ENCODE measurements at places on chromosomes 16 and 17.

DNA sequence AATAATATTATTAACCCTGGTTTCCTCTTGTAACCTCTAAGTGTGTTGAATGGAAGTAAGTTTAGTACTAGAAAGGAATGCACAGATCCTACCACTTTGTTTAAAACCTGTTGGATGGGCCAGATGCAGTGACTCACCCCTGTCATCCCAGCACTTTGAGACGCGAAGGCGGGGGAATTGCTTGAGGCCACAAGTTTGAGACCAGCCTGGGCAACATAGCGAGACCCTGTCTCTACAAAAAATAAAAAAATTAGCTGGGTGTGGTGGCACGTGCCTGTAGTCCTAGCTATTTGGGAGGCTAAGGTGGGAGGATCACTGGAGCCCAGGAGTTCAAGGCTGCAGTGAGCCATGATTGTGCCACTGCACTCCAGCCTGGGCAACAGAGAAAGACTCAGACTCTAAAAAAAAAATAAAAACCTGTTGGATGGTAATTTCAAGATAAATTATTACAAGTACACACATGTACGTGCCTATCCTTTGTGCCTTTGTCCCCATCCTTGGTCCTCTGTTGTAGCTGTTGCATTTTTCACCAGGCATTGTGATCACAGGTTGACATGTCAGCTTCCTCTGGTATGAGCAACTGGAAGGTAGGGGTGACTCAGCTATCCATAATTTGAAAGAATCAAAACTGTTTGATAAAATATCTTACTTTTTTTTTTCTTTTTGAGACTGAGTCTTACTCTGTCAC, 30.7 kb upstream of the METTL9 start:
- DNase-seq: no peak

- no peak for DNase-seq
These were observed 203.4 kb downstream of the CCDC182 start for GRCh38 chr17:57541472-57542394.

DNA sequence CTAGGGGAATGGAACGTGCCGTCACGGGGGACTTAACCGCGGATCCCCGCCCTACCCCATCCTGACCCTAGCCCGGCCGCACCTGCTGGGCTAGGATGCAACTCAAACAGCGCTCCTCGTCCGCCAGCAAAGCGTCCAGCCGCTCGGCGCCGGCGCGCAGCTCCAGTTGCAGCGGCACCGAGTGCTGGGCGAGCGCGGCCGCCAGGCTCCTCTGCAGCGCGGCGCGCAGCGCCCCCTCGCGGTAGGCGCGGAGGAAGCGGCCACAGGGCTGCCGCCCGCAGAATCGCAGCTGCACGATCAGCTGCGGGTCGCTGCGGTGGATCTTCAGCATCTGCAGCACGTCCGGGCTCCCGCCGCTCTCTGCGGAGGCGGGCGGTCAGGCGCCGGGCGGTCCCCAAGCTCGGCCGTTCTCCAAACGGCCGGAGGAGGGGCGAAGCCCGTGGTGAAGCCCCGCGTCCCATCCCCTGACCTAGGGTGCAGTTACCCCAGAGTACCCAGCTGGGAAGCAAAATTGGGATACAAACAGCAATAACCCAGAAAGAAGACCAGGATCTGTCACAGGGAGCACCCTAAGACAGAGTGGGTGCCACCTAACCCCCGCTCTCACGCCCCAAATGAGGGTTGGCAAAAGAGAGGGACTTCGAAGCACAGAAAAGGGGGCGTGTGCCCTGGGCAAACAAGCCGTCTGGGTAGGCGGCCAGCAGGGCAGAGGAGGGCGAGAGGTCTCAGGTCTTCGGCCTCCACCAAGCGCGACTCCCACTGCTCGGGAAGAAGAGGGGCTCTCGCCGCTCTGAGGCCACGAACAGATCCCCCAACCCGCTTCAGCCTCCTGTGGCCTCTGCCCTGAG, 4.2 kb downstream of the TRADD start:
- peak; percentile 81 for DNase-seq

DNA sequence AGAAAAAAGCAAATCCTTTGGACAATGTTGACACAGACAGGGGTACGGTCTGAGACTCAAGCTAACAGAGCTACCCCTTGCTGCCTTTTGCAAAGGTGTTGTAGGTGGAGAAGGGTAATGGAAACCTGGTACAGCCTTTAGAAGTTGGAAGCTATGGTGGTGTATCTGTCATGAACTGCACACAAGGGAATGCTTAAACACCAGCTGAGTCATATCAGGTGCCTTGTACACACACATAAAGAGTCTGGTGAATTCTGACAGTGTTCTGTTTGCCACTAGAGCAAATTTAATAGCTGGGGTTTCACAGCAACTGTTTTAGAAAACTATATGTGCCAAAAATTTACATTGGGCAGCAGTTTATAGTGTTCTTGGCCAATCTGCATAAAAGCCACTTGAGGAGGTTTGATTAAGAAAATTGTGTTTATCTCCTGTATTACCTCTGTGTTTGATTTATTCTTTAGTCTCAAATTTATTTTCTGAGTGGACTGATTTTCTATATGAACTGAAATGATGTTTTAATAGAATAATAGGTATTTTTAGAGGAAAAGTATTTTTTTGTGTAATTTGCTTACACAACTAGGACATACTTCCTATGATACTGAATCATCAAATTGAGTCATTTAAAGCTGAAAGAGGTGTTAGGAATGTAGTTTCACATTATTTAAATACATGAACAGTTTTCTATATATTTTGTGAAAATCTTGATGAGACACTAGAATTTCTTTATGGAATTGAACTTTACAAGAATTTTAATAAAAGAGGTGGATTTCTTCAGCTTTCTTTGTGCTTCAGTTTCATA, 136.9 kb downstream of the MAP2K6 start:
- DNase-seq: no peak

GRCh38 chr17:80082403-80083135, 18.8 kb upstream of the GAA start:
- peak; percentile 80 for DNase-seq

DNA sequence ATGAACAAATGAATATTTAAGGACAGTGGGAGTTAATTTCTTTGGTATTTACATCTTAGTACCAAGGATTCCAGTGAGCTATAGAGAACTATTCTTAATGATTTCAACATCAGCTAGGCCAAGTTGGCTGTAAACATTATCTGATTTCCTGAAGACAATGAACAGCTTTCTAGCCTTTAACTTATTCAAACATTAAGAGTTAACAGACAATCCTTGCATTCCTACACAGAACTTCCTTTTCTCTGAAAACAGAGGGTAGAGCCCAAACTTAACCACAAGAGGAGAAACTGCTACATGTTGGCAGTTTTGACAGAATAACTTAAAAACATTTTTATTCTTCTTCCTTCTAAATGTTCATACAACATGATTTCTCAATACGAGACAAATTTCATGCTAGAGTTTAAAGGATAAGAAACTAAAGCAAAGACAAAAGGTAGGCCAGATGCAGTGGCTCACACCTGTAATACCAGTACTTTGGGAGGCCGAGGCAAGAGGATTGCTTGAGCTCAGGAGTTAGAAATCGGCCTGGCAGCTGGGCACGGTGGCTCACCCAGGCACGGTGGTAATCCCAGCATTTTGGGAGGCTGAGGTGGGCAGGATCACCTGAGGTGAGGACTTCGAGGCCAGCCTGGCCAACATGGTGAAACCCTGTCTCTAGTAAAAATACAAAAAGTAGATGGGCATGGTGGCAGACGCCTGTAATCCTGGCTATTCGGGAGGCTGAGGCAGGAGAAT, 4.4 kb downstream of the CRLF3 start:
- no peak for DNase-seq

DNA sequence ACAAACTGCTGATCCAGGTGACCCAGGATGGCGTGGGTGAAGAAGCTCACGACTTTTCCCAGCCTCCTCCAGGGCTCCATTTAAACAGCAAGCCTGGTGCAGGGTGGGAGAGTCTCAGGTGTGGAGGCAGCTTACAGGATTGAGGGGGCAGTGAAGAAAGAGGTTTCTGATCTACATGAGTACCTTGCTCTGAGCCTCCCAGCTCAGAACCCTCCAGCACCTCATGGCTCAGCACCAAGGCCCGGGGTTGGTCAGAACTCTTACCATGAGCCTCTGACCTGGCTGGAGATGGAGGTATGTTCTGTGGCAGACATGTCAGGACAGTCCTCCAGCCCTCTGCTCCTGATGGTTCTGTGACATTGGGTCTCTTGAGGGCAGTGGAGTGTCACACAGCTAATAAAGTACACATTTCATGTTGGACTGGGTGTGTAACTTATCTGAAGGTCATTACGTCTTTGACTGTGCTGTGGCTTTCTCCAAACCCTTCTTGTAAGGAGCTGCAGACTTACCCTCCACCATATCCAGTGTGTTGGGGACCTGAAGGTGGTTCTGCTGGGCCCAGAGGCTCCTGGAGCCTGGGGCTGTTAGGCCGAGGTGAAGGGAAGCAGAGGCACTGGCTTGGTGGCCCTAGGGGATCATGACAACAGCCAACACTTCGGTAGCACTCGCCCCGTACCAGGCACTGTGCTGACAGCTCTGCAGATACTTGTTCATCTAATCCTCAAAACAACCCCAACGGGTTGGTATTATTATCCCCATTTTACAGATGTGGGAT, 3.8 kb upstream of the DCAF7 start:
- no peak for DNase-seq

GRCh38 chr17:66429680-66430079, 127.3 kb downstream of the PRKCA start:
- no peak for DNase-seq

DNA sequence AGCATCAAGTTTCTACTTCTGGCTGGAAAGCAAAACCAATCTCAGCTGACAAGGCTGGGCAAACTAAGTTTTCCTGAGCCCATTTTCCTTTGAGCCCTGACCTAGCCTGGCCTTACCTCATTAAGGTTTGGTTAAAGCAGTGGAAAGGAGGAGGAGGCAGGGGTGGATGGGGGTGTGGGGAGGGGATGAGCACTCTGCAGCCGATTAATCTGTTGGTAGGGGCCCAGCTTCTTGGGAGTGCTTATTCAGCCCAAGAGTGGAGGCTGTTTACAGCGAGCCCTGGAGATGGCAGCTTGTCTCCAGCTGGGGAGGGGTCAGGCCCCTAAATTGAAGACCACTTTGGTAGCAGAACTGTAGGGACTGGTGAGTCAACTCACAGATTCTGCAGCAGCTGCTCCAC, 12.0 kb downstream of the SMCR8 start:
- no peak for DNase-seq

GRCh38 chr17:3512505-3513171, 36.8 kb downstream of the ASPA start:
- no peak for DNase-seq

- DNase-seq: no peak
These were observed 79.7 kb downstream of the PLD6 start for GRCh38 chr17:17126131-17127110.
